Occipital lobe (tissue), 3 donors: ENCODE measurements at places on chromosomes 6 and 20. TPM values are rescaled to one million over a fixed set of nuclear protein-coding genes. Genes with fewer than 3 reads are reported as not detected.

- no peak for DNase-seq
These were observed 14.3 kb upstream of the TAGAP start for GRCh38 chr6:159059141-159059540.

- DNase-seq, result no peak
These were observed 48.0 kb upstream of the VSX1 start for GRCh38 chr20:25129908-25130307.

GRCh38 chr20:22453244-22454080 is 130.9 kb downstream of the FOXA2 start:
- no peak for DNase-seq

DNA sequence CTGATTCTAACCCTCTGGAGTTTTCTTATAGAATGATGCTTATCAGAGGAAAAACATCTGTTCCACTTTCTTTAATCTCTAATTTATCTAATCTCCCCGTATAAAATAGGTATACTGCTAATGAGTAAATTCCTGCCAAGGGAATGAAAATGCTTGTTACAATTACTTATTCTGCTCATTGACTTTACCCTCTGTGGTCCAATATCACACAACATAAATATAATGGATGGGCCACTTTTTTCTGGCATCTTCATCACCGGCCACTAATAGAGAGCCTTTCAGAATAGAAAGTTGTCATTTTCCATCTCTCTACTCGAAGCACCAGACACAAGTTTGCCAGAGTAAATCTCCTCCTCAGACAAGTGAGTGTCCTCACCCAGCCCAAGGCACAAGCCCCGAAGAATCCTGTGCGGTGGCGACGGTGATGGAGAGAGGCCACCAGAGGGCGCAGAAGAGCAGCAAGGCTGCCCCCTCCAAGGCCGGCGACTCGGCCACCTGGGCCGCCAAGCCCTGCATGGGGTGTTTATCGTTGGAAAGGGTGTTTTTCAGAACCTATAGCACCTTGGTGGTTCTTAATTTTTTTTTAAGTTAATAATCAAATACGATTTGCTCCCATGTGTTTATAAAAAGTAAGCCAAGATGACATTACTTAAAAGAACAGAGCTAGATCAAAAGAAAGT is 212.9 kb upstream of the ARID1B start:
- peak; percentile 31 for DNase-seq

DNA sequence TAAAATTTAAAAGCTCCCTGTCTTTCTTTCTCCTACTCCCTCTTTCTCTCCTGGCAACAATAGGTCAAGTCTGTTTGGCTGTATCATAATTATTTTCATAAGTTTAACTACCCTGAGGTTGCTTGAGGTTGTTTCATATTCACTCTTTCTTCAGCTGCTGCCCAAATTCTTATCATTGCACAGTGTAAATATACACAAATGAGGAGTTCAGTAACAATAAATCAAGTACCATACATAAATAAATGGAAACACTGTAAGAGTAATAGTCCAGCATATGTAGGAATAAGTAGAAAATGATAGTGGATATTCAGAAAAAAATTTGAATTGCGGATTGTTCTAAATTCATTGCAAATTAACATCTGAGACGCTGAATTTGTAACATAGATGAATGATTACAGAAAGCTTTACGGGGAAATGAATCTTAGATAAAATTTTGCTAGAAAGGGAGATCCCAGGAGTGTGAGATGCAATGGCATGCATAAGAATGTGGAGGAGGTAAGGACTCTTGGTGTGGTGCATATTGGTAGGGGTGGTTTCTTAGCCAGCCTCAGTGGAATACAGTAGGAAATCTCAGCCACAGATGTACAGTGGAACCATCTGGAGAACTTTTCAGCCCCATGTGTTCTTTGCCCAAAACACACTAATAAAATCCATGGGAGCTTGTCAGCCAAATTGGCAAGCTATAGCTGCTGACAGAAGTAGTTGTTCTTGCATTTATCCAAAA is 480.7 kb downstream of the HTR1B start:
- no peak for DNase-seq

- DNase-seq, result no peak
These were observed 131.2 kb upstream of the FAM184A start for GRCh38 chr6:119209452-119210205.

GRCh38 chr20:63652192-63652980 is 838 bp downstream of the STMN3 start:
- no peak for DNase-seq

- DNase-seq, result no peak
These were observed 17.8 kb upstream of the TAGAP start for GRCh38 chr6:159062564-159062945.

DNA sequence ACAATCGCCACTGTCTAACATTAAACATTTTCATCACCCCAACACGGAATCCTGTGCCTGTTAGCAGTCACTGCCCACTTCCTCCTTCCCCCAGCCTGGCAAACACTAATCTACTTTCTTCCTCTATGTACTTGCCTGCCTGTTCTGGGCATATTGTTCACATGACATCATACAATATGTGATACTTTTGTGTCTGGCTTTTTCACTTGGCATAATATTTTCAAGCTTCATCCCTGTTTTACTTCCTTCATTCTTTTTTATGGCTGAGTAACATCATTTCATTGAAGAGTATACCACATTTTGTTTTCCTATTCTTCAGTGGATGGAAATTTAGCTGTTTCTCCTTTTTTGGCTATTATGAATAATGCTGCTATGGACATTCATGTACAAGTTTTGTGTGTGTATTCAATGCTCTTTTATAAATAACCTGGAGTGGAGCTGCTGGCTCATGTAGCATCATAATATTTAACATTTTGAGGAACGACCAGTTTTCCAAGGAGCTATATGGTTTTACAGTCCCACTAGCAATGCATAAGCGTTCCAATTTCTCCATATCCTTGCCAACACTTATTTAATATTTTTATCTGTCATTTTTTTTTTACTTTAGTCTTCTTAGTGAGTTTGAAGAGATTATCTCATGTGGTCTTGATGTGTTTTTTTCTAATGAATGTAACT is 360.1 kb downstream of the HDGFL1 start:
- DNase-seq, result no peak

GRCh38 chr20:24379484-24379927 is 89.9 kb upstream of the SYNDIG1 start:
- no peak for DNase-seq

DNA sequence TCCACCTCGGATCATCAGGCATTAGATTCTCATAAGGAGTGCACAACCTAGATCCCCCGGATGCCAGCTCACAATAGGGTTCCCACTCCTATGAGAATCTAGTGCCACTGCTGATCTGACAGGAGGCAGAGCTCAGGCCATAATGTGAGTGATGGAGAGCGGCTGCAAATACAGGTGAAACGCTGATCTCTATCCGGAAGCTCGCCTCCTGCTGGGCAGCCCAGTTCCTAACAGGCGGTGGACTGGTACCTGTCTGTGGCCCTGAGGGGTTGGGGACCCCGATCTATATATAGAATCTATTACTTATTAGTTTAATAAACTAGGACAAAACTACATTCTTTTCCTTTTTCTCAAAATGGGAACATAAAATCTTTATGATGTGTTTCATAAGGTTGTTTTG is 741.9 kb downstream of the RFPL4B start:
- no peak for DNase-seq

DNA sequence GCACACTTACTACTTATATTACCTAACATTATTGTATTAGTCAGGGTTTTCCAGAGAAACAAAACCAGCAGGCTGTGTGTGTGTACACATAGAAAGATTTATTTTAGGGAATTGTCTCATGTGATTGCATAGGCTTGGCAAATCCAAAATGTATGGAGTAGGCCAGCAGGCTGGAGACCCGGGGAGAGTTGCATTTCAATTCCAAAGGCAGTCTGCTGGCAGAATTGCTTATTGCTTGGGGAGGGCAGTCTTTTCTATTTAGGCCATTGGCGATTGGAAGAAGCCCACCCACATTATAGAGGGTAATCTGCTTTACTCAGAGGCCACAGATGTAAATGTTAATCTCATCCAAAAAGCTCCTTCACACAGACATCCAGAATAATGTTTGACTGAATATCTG is 157.0 kb downstream of the ADGRG6 start:
- no peak for DNase-seq

DNA sequence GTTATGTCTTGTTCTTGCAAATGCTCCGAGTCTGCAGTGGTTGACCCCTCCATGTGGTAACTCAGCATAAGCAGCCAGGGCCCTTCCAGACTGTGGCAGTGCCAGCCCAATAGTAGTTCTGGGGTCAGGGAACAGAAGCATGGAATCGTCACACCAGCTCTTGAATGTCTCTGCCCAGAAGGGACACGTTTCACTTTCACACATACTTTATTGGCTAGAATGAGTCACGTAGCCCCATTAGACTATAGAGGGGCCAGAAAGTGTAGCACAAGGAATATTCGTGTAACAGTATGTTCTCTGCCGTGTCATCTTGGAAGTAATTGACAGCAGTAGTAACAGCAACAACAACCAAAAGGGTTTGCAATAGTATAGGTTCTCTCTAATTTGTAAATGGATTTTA is 254.7 kb downstream of the FARS2 start:
- DNase-seq, result no peak

- no peak for DNase-seq
These were observed 19.4 kb downstream of the C6orf15 start for GRCh38 chr6:31092769-31093505.

Gene GPR6
- total RNA-seq, result not detected

Gene TMC2
- total RNA-seq, result 1.7 TPM

Gene SLC4A11
- total RNA-seq, result not detected

Gene DLK2
- 7.3 TPM for total RNA-seq

Gene GGTLC1
- not detected for total RNA-seq

Gene NKAPL
- total RNA-seq, result 4.1 TPM

Gene SPATA25
- total RNA-seq, result 1.7 TPM

Gene RAD21L1
- total RNA-seq, result not detected

Gene C6orf15
- not detected for total RNA-seq

Gene OR2W1
- not detected for total RNA-seq
